Activated T-helper 1 cell treated with anti-CD3 and anti-CD28 coated beads, Interleukin-12 subunit alpha, Interleukin-12 subunit beta, Interleukin-2, Interleukin-4 antibody, amounts not matched to agents 30 ng/mL and 10 ng/mL and 1 ng/mL, durations not matched to agents 14 hours and 24 hours and 36 hours (primary cell): ENCODE measurements at places on chromosomes 5 and 9. TPM values are rescaled to one million over a fixed set of nuclear protein-coding genes. Genes with fewer than 3 reads are reported as not detected.

- no peaks in the 10 kb centered on the region for H3K27me3 ChIP-seq
- H3K27ac ChIP-seq: no peak overlapping the region
- H3K4me1 ChIP-seq: no peaks in the 10 kb centered on the region
- no peaks in the 10 kb centered on the region for H3K36me3 ChIP-seq
These were observed 16.0 kb upstream of the ACOT12 start for GRCh38 chr5:81409896-81410295.

GRCh38 chr5:124728968-124729332 lies 17.5 kb downstream of the ZNF608 start:
- no peak overlapping the region for H3K27ac ChIP-seq
- no peaks in the 10 kb centered on the region for H3K27me3 ChIP-seq
- DNase-seq: no peak
- H3K36me3 ChIP-seq: no peaks in the 10 kb centered on the region
- no peaks in the 10 kb centered on the region for H3K4me1 ChIP-seq

GRCh38 chr9:20369391-20369790 lies 252.9 kb downstream of the MLLT3 start:
- H3K36me3 ChIP-seq: peaks cover 31% of the 10 kb centered on the region
- peaks cover 43% of the 10 kb centered on the region for H3K4me1 ChIP-seq
- DNase-seq: no peak
- H3K27ac ChIP-seq: no peak overlapping the region
- no peak overlapping the region for H3K4me3 ChIP-seq

DNA sequence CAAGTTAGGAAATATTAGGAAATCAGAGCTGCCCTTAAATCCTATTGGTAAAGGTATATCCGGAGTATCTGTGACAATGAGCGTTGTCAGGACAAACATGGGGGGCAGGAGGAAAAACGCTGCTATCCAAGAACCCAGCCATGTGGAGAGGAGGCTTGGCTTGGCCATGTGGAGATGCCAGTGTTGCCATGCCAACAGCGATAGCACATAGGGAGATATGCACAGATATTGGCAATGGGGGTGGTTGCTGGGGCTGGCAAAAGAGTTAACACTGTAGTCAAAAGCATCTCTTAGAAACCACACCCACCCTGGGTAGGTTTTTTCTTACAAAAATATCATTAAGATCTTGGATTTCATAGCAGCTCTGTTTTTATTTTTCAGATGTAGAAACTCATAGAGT lies 106.4 kb upstream of the ASTN2 start:
- H3K4me1 ChIP-seq: no peaks in the 10 kb centered on the region
- H3K36me3 ChIP-seq: no peaks in the 10 kb centered on the region
- no peak overlapping the region for H3K4me3 ChIP-seq
- H3K27me3 ChIP-seq: no peaks in the 10 kb centered on the region
- DNase-seq: no peak

DNA sequence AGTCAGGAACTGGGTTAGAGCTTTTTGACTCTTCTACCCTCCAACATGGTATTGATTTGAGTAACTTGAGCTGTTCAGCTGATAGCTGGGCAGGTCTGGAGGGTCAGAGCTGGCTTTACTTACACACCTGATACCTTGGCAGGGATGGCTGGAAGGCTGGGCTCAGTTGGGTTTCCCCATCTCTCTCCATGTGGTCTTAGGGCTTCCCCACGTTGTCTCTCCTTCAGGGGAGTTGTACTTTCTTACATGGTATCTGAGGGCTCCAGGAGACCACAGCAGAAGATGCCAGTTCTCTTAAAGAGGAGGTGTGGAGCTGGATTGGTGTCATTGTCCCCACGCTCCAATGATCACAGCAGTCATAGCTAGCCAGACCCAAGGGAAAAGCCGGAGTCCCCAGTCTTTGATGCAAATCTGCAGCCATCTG lies 25.6 kb downstream of the ISOC1 start:
- no peak overlapping the region for H3K4me3 ChIP-seq
- no peaks in the 10 kb centered on the region for H3K36me3 ChIP-seq
- no peak for DNase-seq
- peaks cover under 1% of the 10 kb centered on the region for H3K4me1 ChIP-seq
- H3K27me3 ChIP-seq: no peaks in the 10 kb centered on the region
- H3K27ac ChIP-seq: no peak overlapping the region

DNA sequence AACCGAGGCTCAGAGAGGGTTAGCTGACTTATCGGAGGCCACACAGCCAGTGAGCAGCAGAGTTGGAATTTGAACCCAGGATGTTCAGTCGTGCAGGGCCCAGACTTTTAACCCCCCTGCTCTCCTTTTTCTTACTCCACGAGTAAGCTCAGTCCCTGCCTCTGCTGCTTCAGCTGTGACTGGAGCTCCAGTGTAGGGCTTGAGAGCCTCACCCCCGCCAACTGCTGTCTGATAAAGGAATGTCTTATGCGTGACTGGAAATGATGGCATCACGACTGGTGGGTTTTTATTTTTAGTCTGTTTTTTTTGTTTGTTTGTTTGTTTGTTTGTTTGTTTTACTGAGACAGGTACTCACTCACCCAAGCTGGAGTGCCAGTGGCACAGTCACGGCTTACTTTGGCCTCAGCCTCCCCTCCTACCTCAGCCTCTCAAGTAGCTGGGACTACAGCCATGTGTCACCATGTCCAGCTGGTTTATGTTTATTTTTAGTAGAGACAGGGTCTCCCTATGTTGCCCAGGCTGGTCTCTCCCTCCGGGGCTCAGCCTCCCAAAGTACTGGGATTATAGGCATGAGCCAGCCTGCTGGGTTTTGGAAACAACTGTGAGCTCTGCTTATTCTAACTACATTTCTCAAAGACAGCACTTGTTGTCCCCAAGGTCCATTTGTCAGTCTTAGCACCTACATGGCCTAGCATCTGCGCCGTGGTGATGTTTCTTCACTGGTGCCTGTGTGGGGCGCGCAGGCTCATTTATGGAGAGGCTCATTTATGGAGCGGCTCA lies 52.5 kb upstream of the NCS1 start:
- H3K27me3 ChIP-seq: no peaks in the 10 kb centered on the region
- H3K4me1 ChIP-seq: no peaks in the 10 kb centered on the region
- no peak overlapping the region for H3K27ac ChIP-seq
- no peak for DNase-seq
- peaks cover 19% of the 10 kb centered on the region for H3K36me3 ChIP-seq

DNA sequence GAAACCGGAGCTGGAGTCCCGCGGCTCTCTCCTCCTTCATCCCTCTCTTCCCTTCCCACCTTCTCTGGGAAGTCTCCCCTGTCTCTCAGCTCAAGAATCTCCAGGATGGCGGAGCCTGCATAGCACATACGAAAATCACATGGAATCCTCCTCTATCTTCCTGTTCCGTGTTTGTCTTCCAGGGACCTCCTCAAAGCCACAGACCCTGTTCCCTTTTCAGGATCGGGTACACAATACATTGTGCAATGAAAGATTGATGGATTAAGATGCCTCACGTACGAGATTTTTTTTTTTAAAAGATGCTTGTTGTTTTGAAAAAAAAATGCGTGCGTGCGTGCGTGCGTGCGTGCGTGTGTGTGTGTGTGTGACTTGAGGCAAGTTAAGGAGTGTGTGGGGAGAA lies 46.6 kb upstream of the OLFM1 start:
- no peak overlapping the region for H3K27ac ChIP-seq
- no peak overlapping the region for H3K4me3 ChIP-seq
- no peaks in the 10 kb centered on the region for H3K36me3 ChIP-seq
- no peak for DNase-seq
- no peaks in the 10 kb centered on the region for H3K27me3 ChIP-seq
- no peaks in the 10 kb centered on the region for H3K4me1 ChIP-seq

DNA sequence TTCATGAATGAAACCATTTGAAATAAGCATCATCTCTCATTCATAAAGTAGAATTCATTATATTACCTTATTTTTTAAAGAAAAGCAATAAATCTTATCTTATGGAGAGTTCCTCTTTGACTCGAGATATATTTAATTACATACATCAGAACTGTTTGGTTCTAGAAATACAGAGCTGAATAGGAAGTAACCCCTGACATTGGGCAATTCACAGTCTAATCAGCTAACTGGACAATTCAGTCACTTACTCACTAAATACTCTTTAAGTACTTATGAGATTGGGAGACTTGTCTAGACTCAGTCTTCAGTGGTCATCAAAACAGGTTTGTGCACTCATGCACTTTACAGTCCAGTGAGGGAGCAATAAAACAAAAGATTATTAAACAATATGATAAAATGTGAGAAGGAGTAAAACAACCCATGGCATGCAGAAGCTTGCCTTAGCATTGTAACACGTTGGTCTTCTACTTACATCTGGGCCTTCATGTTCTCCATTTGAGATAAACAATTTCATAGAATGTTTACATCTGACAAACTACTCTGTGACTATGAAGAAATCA lies 11.5 kb upstream of the FBXO38 start:
- H3K27ac ChIP-seq: no peak overlapping the region
- no peak for DNase-seq
- H3K4me1 ChIP-seq: no peaks in the 10 kb centered on the region

The STK32A gene
- total RNA-seq: not detected in 2 replicates

The PCDHGB7 gene
- total RNA-seq: 0.13 TPM in 1 of 2 replicates, not detected in the other

The PCDHB12 gene
- not detected in 2 replicates for total RNA-seq

The HAVCR2 gene
- total RNA-seq: 128 and 129 TPM in 2 replicates

The SPAAR gene
- total RNA-seq: not detected in 2 replicates

The ORM2 gene
- not detected in 2 replicates for total RNA-seq
